ENCODE measurements at places on chromosomes 1 and 21.
A peak's percentile ranks its signal among the peaks of the same experiment; 100 is the strongest.

- no peak for DNase-seq
Measured at GRCh38 chr1:57883642-57883995, 459.8 kb upstream of the DAB1 start.

DNA sequence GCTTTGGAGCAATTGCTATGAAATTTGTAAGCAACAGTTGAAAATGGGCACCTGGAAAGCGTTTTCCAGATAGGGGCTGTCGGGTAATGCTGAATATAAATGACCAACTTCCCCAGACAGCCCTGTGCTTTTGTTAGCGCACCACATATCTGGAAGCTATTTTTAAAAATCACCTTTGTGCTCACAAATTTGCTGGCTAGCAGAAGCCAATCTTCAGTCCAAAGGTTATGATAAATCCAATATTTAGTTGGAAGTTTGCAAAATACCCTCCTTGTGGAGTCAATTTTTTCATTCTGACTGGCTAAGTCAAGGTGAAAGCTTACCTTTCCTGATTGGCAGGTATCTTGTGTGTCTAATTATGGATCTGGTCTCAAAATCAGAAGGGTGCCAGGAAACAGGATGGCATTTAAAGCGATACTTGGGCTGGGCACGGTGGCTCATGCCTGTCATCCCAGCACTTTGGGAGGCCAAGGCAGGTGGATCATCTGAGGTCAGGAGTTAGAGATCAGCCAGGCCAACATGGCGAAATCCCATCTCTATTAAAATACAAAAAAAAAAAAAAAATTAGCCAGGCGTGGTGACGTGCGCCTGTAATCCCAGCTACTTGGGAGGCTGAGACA lies 124.1 kb upstream of the AJAP1 start:
- no peak for DNase-seq

- DNase-seq = no peak
Measured at GRCh38 chr1:222529916-222530315, 18.0 kb downstream of the HHIPL2 start.

- DNase-seq = no peak
Measured at GRCh38 chr1:80594013-80594412, 1206.7 kb upstream of the ADGRL2 start.

DNA sequence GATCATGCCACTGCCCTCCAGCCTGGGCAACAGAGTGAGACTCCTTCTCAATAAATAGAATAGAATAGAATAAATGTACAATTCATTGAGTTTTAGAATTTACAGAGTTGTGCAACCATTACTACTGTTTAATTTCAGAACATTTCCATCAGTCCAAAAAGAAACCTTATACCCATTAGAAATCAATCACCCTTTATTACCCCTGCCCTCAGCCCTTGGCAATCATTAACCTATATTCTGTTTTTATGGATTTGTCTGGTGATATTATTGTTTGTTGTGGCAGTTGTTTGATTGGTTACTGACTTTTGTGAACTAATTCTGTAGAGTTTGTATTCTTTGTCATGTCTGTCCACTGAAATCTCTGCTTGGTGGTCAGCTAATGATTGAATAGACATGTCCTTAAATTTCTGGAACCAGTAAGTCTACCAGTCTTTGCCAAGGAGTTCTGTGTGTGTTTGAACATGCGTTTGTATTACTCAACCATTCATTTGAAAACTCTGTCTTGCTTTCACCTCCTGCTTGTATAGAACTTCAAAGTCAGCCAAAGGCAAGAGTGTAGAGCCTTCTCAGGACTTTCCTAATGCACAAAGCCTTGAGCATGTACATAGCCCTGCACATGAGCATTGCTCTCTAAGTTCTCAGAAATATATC lies 208.8 kb downstream of the GPR52 start:
- no peak for DNase-seq

- DNase-seq = peak; percentile 63
Measured at GRCh38 chr1:54791880-54792522, 9.1 kb downstream of the TTC22 start.

GRCh38 chr1:207646944-207647579 lies 2.1 kb downstream of the CR1L start:
- DNase-seq = no peak

- no peak for DNase-seq
Measured at GRCh38 chr1:213409971-213410370, 358.9 kb downstream of the RPS6KC1 start.

DNA sequence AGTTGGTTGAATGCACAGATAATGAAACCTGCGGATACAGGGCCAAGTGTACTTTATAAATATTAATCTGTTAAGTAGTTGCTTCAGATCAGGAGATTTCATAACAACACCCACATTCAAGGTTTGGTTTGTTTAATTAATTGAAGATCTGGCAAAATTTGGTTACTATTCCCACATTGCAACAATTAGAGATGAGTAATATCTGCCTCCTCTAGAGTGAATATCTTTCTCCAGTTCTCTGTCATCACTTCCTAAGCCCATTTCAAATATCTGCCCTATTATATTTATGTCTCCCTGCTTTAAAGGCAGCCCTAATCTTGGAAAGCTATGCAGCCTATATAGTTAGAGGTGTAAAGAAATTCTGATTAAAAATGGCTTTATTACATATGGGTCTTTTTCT lies 61.4 kb downstream of the PPP2R5A start:
- no peak for DNase-seq

- no peak for DNase-seq
Measured at GRCh38 chr1:157849229-157849875, 7.7 kb upstream of the CD5L start.

DNA sequence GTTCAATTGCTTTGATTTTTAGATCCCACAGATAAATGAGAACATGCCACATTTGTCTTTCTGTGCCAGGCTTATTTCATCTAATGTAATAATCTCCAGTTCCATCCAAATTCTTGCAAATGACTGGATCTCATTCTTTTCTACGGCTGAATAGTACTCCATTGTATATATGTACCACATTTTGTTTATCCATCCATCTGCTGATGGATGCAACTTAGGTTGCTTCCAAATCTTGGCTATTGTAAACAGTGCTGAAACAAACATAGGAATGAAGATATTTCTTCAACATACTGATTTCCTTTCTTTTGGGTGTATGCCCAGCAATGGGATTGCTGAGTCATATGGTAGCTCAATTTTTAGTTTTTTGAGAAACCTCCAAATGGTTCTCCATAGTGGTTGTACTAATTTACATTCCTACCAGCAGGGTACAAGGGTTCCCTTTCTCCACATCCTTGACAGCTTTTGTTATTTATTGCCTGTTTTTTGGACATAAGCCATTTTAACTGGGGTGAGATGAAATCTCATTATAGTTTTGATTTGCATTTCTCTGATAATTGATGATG lies 344.4 kb downstream of the KCTD3 start:
- no peak for DNase-seq

All from SK-N-SH (cell line).